ENCODE measurements at places on chromosomes 5 and 9.

DNA sequence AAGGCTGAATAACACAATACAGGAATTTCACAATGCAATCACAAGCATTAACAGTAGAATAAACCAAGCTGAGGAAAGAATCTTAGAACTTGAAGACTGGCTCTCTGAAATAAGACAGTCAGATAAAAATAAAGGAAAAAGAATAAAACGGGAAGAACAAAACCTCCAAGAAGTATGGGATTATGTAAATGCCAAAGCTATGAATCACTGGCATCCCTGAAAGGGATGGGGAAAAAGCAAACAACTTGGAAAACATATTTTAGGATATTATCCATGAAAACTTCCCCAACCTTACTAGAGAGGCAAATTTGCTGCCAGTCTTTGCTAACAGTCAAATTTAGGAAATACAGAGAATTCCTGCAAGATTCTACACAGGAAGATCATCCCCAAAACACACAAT lies 157.9 kb downstream of the ALDH1A1 start:
- DNase-seq: no peak

DNA sequence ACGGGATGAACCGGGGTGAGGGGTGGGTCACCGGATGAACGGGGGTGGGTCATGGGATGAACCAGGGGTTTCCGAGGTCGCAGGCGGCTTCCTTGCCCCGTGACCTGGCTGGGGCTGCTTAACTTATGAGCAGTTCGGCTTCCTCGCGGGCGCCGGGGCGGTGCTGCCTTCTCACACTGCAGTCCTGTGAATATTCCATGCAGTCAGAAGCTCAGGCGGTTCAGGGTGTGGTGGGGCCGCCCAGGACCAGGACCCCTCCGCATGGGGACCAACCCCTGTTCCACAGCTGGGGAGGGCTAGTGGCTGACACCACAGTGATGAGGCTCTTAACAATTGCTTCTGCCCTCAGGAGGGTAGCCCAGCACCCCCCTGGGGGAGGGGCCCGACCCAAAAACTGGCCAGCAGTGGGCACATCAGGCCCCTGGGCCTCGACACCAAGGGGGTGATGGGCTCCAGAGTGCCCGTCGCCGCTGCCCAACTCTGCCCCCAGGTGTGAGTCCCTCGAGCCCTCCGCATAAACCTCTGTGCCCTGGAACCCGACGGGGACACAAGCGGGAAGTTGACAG lies 30.9 kb upstream of the SLC9A3 start:
- DNase-seq: no peak

- DNase-seq: no peak
Observed at GRCh38 chr9:16245756-16246440, 624.6 kb downstream of the BNC2 start.

GRCh38 chr9:128986671-128987070 lies 39.2 kb downstream of the NUP188 start:
- no peak for DNase-seq

DNA sequence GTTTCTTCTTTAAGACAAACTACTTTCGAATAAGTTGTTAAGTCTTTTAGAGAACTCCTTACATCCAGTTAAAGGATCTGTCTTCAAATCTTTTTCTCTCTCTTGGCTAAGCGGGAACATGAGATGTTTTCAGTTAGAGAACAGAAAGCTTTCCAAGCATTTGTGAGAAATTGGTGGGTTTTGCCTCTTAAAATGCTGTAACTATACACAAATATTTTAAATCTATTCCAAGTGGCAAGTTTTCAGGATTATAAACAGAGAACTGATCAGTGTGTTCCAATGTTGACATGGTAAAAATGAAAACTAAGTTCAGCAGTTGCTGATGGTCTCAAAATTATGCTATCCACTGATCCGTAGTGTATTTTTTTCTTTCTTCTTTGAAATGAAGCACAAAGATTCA lies 100.4 kb downstream of the EBF1 start:
- DNase-seq: no peak

DNA sequence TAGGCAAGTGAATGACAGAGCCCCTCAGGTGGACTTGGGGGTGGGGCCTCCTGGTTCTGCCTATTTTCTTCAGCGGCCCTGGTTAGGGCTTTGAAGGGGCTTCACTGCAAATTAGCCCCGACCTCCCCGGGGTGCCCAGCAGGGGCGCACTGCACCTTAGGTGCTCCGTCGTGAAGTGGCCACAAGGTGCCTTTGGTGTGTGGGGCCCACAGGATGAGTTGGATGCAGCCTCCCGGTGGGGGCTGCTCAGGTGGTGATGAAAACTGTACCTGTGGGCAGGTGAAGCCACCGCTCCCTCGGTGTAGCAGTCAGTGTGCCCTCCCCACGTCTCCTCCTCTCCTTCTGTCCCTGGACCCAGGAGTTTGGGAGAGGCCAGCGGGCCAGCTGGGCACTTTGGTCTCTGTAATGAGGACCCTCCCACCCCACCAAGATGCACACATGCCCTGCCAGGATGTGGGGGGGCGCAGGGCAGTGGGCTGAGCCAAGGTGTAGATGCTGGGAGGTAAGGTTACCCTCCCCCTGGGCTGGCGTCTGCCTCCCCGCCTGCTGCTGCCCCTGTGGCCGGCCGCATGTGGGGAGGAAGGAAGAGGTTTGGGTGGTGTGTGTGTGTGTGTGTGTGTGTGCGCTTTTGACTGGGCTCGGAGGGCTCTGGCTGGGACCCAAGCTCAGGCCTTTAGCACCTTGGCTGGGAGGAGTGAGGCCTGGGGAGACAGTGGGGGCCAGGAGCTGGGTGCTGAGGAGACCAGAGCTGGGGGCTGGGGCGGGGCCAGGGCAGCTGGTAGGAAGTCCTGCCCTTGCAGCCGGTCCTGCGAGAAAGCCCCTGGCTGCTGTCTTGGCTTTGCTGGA lies 55.6 kb downstream of the RXRA start:
- no peak for DNase-seq

DNA sequence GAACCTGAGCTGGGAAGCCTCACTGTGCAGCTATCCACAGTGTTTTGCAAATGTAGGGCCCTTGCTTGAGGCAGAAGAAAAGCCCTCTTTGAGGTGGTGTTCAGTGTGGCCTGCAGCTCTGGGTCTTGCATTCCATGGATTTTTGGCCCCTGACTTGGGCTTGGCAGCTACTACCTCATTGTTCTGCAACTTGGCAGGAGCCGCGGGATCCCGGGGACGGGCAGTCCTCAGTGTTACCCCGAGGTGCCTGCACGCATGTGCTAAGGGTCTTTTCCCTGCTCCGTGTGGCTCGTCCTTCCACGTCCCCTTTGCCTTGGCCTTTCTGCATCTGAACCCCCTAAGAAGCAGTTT lies 39.8 kb downstream of the NEK6 start:
- DNase-seq: peak; percentile 85

DNA sequence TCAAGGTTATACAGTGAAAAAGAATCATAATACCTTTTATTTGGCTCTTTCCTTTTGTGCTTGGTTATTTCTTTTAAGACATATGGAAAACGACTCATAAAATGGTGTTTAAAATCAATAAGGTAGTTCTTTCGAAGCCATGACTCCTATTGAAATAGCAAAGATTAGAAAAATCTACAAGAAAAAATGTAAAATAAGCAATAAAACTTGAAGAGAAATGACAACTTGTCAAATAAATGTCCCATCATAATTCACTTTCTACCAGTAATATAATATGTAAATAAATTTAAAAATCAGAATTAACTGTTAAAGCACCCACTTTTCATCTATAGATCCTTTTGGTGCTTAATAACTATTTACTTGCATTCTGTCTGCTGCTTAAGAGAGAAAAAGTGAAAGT lies 12.5 kb downstream of the TEX10 start:
- DNase-seq: no peak

DNA sequence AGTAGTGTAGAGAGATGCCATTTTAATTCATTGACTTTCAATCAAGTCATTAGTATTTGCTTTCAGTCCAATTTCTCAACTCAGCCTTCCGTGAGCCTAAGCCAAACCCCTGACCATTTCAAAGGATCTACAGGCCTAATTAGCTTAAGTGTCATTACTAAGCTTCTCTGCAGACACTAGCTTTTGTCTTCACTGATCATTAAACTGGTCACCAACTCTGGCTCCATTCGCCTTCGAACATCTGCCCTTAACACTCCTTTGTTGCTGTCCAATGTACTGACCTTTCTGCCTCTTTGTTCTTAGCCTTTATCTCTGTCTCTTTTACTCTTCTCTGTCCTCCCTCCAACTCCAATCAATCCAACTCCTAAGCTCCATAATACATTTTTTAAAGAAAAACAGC lies 299.3 kb downstream of the DIRAS2 start:
- DNase-seq: no peak

GRCh38 chr5:103035701-103036100 lies 84.2 kb downstream of the GIN1 start:
- no peak for DNase-seq

- no peak for DNase-seq
Observed at GRCh38 chr5:142998316-142999020, 228.3 kb downstream of the ARHGAP26 start.

- no peak for DNase-seq
Observed at GRCh38 chr5:14778792-14779070, 92.8 kb downstream of the ANKH start.

GRCh38 chr5:54086191-54086590 lies 224.2 kb downstream of the ARL15 start:
- DNase-seq: no peak

DNA sequence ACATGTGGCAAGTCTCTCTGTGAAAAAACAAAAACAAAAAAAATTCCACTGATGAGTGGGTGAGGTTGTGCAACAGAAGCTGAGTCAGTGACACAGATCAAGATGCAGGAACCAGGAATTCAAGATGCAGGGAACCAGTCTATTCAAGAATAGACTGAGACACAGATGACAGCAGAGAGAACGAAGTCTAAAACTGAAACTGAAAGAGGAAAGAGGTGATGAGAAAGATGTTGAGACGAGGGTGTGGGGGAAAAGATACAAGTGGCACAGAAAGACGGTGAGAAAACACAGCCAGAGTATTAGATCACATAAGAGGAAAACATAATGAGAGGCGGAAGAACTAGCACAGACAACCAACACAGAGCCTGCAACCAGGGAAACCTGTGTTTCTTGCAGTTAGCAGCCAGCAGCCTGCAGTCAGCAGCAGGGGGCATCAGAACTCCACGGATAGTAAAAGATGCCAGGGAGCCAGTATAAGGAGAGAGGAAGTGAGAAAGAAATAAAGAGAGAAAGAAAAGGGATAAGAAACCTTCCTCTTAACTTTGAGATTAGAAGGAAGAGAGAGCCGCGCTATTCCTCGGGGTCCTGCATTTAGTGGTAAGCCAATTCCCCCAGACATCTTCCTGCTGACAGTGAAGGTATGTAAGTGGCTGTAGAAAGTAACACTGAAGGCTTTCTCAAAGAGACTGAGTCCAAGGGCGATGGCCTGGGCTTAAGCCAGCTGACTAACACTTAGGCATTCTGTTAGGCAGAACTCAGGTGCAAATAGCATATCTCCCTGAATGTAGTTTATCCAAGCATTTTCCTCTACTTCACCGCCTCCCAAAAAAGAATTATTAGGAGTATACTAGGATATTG lies 79.0 kb downstream of the TLR4 start:
- peak; percentile 82 for DNase-seq

DNA sequence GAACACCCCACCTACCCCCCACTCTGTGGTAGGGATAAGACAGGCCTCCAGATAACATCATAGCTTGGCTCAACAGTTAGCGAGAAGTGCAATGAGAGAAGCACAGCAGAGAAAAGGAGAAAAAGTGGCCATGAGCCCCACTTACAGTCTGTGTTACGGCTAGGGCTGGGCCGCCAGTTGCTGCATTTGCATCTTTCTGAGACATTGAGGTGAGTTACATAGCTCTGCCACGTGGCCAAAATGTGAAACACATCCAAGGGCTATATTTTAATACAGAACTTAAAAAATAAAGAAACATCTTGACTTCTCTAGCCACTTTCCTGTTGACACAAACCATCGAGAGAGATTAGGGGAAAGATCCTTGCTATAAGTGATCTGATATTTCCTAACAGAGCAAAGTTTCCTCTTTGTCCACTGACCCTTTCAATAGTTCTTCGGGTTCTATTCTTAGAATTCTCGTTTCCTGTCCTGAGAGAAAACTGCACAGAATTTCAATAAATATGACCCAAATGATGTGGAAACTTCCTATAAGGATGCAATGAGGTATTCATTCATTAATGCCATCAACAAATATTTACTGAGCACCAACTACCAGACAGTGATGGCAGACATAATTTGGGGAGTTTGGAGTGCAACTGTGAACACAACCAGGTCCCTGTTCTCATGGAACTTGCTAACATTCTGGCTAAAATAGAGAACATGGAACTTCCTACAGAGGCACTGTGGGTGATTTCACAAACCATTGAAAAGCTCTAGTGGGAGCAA lies 3.2 kb upstream of the TLE4 start:
- DNase-seq: no peak

GRCh38 chr5:157539503-157540022 lies 36.0 kb downstream of the ADAM19 start:
- DNase-seq: no peak

GRCh38 chr9:29475471-29475870 lies 1902.2 kb upstream of the C9orf72 start:
- DNase-seq: no peak

- DNase-seq: no peak
Observed at GRCh38 chr5:144102361-144102760, 68.1 kb downstream of the YIPF5 start.

DNA sequence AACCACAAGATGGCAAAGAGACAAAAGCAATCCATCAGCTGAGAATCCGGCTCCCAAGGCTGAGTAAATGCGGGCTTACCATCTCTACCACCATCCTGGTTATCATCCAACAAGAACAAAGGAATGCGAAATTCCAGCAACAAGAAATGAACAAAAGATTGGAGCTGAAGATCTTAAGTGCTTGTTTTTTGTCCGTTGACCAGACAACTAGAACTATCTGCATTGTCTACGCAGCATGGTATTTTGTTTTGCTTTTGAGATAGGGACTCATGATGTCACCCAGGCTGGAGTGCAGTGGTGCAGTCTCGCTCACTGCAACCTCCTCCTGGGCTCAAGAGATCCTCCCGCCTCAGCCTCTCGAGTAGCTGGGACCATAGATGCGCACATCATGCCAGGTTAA lies 88.9 kb downstream of the ZNF366 start:
- DNase-seq: no peak

GRCh38 chr5:67896311-67896929 lies 319.1 kb upstream of the PIK3R1 start:
- no peak for DNase-seq

- DNase-seq: peak; percentile 54
Observed at GRCh38 chr9:137740312-137740711, 121.5 kb downstream of the EHMT1 start.

DNA sequence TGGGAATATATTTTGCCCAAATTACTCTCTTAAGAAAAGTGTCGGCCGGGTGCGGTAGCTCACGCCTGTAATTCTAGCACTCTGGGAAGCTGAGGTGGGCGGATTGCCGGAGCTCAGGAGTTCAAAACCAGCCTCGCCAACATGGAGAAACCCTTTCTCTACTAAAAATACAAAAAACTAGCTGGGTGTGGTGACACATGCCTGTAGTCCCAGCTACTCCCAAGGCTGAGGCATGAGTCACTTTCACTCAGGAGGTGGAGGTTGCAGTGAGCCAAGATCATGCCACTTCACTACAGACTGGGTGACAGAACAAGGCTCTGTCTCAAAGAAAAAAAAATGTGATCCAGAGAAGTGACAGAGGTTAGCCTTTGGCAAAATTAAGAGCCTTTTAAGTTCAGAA lies 26.4 kb upstream of the TMEM171 start:
- DNase-seq: no peak

Data from testis (tissue), 5 donors.